Lower leg skin (tissue), 4 donors: ENCODE measurements at places on chromosomes 3 and 15. TPM values are rescaled to one million over a fixed set of nuclear protein-coding genes. Genes with fewer than 3 reads are reported as not detected.

CPN2 gene
- not detected for total RNA-seq

LMAN1L gene
- not detected for total RNA-seq

DNA sequence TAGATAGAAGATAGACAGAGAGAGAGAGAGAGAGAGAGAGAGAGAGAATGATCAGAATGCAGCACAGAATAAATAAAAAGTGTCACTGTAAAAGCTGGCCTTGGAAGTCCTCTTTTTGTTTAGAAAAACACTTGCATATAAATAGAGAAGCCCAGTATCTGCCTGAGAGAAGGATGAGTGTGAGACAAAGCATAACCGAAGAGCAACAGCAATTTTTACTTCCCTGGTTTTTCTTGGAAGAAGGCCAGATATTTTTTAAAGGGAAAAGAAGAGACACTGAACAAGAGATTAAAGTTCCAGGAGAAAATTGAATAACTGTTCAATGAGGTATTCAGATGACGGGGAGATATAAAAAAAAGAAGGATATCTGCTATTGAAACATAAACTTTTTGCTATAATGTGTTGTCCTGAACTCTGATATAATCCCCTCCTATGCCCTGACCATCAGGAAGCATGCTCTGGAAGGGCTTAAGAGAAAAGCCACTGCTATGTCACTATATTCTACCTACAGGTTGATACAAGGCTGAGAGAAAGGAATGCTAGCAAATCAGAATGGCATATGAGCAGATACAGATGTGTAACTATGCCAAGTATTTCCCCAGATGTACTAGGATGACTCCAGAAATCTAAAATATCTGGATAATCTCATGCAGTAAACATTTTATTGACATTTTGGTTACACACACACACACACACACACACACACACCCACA is 358.9 kb downstream of the RBMS3 start:
- no peak for DNase-seq

DNA sequence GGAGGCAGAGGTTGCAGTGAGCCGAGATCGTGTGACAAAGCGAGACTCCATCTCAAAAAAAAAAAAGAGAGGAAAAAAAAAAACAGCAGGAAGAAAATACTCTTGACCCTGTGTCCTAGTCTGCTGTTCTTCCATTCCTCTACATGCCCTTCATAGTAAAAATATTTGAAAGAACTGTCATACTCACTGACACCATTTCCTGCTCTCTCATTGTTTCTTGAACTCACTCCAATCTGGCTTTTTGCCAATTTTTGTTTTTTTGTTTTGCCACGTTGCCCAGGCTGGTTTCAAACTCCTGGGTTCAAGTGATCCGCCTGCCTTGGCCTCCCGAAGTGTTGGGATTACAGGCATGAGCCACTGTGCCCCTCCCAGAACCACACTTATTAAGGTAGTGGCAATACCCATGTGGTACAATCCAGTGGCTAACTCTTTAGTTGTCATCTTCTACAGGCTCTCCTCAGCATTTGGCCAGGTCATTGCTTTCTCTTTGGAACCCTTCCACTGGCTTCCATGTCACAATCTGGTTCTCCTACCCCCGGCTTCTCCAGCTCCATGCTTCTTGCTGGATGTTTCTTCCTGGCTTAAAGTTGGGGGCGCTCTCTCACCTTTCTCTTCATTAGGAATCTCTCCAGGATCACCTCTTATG is 238.2 kb upstream of the C2CD4B start:
- DNase-seq, result no peak

NPRL2 gene
- 28.0 TPM for total RNA-seq

GRCh38 chr3:101243285-101244211 is 76.8 kb downstream of the IMPG2 start:
- no peak for DNase-seq

PLSCR4 gene
- 47.2 TPM for total RNA-seq

DNA sequence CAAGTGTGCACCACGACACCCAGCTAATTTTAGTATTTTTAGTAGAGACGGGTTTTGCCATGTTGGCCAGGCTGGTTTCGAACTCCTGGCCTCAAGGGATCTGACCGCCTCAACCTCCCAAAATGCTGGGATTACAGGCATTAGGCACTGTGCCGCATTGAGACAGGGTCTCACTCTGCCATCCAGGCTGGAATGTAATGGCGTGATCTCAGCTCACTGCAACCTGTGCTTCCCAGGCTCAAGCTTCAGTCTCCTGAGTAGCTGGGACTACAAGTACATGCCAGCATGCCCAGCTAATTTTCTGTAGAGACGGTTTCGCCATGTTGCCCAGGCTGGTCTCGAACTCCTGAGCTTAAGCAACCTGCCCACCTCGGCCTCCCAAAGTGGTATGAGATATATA is 51.6 kb downstream of the ACAD9 start:
- DNase-seq, result peak; percentile 28

UBA3 gene
- total RNA-seq, result 33.8 TPM
